ENCODE measurements at places on chromosomes 12 and 14.

DNA sequence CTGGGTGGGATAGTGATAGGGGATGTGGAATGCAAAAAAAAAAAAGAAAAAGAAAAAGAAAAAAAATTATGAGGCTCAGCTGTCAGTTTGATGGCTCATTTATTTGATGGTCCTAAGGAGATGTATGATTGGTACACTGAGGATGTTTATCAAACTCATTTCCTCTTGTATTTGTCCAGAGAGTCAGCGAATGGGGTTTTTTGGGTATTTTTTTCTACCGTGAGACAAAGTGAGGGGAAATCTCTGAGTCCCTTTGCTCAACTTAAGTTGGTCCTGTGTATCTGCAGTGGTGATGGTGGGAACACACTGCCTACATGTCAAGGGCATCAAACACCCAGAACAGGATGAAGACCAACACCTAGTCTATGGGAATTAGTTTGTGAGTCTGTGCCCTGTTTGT is 176.9 kb upstream of the HIF1A start:
- no peak for DNase-seq

- no peak for DNase-seq
These were observed 51.7 kb upstream of the BCL11B start for GRCh38 chr14:99323603-99324185.

DNA sequence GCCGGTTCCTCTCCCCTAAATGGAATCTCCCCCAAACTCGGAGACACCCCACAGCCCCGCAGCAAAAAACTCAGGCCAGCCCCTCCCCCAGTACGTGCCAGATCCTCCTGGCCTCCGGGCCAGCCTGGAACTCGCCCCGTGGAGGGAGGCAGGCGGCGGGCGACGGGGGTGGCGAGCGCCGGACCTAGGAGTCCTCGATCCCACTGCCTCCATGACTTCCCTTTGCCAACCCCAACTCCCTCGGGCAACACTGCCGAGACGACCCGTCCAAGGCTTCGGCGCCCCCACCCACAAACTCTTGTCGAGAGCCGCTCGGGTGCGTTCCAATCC is 400 bp downstream of the ADCY6 start:
- no peak for DNase-seq

DNA sequence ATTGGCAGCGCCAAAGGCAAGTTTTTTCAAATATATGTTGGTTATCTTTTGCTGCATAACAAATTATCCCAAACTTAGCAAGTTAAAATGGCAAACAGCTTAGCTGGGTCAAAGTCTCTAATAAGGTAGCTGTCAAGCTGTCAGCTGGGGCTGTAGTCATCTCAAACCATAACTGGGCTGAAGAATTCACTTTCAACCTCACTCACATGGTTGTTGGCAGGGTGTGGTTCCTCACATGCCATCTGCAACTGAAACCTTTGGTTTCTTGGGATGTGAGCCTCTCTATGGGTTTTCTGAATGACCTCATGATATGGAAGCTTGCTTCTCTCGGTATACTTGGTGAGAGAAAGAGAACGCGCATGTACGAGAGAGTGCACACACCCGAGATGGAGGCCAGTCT is 125.4 kb downstream of the LRIG3 start:
- no peak for DNase-seq

Data from right renal pelvis (tissue), 4 donors.